Activated CD8-positive, alpha-beta memory T cell treated with anti-CD3 and anti-CD28 coated beads for 1 hour (primary cell): ENCODE measurements at places on chromosomes 12 and 14.
A peak's percentile ranks its signal among the peaks of the same experiment; 100 is the strongest.

GRCh38 chr12:24991209-24992049, 42.5 kb upstream of the BCAT1 start:
- DNase-seq = no peak

DNA sequence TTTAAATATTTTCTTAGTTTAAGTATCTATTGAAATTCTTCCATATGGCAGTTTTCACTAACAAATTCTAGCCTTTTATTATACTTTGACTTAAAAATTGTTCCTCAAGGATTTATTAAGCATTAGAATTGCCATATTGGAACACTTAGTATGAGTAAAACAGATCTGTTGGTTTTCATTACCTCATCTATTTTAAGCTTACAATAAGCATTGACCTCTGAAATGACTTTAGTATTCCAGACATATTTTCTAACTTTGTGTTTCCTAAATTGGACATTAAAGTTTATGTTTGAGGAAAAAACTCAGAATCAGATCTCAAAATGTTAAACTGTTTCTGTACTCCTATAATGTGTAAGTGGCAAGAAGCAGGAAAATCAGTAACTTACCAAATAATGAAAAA, 48.4 kb downstream of the CSRP2 start:
- DNase-seq = no peak

DNA sequence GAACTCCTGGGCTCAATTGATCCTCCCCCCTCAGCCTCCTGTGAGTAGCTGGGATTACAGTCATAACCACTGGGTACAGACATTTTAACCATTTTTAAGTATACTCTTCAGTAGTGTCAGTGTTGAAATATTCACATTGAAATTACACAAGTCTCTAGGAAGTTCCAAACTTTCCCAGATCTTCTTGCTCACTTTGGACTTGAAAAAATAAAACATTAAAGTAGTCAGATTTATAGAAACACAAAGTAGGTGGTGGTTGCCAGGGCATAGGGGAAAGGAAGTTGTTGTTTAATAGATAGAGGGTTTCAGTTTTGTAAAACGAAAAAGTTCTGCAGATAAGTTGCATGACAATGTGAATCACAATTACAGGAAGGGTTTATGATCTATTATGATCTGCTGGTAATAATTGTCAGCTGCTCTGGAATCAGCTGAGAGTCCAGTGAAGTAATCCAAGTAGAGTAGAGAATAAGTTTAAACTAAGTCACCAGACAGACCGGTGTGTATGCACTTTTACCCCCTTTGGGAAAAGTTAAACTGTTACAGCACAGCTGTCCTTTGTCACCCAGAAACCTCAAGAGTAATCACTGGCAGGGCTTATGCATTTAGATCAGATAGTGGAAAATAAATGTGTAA, 27.4 kb downstream of the PCNX1 start:
- DNase-seq = no peak

- no peak for DNase-seq
Observed at GRCh38 chr12:104719700-104720338, 238.3 kb downstream of the SLC41A2 start.

GRCh38 chr14:102785595-102785963, 8.3 kb downstream of the TRAF3 start:
- DNase-seq = no peak

- DNase-seq = peak; percentile 3
Observed at GRCh38 chr14:75514673-75515628, 7.3 kb upstream of the BATF start.

DNA sequence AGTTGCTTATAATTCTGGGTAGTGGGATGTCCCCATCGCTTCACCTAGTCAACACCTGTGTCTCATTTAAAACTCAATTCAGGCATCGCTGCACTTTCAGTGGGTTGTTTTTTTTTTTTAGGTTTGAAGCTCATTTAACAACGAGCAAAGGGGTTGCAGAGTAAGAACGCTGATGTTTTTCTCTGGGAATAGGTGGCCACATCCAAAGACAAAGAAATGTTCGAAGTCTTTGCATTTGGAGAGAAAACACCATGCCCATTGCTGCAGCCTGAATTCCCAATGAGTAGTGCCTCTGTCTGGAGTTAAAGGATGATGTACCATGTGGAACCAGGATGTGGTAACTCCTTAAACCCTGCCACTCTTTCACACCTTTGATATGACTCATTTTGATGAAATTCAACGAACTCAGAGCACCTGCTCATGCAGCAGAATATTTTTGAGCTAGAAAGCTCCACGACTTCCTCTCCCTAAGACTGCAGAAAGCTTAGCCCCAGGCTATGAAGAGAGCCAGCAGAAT, 35.1 kb upstream of the BATF start:
- DNase-seq = no peak

DNA sequence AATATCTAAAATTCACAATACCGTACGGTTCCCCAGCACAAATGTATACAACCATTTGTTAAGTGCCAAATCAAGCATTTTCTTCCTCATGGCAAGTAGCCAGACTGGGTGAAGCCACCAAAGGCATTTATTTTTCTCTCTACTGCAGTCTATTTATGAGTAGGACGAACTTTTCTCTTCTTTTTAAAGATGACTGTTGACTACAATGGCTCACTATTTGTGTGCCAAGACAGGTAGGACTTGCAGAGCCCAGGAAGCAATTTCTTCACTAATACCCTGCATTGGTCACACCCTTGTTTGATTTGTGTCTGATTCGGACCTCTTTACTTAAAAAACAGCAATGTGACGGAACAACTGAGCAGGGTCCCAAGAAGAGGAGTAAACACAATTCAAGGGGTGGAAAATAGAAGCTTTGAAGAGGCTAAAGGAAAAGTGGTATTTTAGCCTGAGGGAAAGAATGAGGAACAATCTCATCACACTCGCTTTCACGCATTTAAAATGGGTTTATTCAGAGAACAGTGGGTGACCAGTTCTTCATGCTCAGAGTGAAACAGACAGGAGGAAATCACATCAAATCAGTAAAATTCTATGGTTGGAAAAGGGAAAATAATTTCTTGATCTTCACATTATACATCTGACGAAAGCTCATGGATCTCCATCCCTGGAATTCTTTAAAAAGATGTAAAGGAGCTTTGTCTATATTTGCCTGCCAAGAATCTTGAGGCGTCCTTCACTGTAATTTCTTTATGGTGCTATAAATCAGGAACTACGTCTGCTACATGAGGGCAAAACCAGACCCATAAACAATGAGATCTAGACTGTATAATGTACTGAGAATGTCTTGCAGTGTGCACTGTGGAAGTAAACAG, 183.8 kb downstream of the PPM1H start:
- no peak for DNase-seq

GRCh38 chr12:92927055-92927435, 2.0 kb downstream of the EEA1 start:
- no peak for DNase-seq

GRCh38 chr14:23561873-23562821, 5.4 kb downstream of the AP1G2 start:
- DNase-seq = no peak

- no peak for DNase-seq
Observed at GRCh38 chr14:90900476-90901083, 84.3 kb upstream of the TTC7B start.

DNA sequence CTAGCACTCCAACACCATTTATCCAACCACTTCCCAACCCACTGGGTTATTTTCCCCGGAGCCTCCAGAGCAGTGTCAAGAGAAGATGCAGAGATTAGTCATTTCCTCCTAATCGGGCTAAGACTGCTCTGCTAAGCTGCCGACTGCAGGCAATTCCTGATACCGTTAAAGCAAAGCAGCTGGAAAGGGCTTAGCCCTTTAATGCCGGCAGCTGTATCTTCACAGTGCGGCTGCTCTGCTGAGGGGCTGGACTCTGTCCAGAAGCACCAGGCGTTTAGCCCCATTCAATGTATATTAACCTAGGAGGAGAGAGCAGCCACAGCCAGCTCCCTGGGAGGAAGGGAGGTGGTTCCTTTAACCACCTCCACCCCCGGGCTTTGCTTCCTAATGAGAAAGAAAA, 11.1 kb downstream of the AQP6 start:
- no peak for DNase-seq

DNA sequence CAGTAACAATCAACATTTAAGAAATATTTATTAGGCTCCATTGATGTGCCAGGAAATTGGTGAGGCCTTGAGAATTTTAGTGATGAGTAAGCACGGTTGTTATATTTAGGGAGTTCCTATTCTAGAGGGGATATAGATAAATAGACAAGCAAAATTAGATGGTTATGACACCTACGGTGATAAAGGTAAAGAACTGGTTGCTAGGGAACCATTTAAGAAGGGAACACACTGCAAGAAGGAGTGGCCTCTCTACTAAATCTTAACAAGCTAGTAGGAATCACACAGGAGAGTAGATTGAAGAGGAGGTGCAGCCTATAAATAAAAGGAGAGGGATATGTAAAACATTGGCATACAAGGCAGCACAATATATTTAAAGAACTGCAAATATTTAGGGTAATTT, 155.2 kb downstream of the LRIG3 start:
- DNase-seq = no peak
